ENCODE measurements at places on chromosomes 11 and 22.
A peak's percentile ranks its signal among the peaks of the same experiment; 100 is the strongest.

- DNase-seq = peak; percentile 56
These were observed 11.3 kb upstream of the CCDC86 start for GRCh38 chr11:60830478-60831142.

DNA sequence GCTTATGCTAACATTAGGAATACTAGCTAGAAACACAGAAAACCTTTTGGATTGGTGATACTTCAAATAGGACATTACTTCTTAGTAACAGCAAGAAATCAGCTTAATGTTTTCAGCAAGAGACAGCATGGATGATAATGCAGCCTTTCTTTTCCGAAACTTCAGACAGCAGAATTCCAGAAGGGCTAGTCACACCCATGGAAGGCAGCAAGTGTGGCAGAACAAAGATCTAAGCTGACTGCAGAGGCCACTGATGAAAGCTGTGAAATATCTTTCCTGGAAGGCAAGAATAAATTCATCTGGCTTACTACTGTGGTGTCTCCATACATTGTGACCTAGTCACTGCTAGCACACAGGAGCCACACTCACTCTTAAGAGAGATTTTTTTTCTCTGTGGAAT is 100.3 kb downstream of the CCDC83 start:
- no peak for DNase-seq

- DNase-seq = no peak
These were observed 61.8 kb downstream of the RPL27A start for GRCh38 chr11:8744423-8744822.

GRCh38 chr11:7533199-7534041 is 19.6 kb downstream of the PPFIBP2 start:
- no peak for DNase-seq

DNA sequence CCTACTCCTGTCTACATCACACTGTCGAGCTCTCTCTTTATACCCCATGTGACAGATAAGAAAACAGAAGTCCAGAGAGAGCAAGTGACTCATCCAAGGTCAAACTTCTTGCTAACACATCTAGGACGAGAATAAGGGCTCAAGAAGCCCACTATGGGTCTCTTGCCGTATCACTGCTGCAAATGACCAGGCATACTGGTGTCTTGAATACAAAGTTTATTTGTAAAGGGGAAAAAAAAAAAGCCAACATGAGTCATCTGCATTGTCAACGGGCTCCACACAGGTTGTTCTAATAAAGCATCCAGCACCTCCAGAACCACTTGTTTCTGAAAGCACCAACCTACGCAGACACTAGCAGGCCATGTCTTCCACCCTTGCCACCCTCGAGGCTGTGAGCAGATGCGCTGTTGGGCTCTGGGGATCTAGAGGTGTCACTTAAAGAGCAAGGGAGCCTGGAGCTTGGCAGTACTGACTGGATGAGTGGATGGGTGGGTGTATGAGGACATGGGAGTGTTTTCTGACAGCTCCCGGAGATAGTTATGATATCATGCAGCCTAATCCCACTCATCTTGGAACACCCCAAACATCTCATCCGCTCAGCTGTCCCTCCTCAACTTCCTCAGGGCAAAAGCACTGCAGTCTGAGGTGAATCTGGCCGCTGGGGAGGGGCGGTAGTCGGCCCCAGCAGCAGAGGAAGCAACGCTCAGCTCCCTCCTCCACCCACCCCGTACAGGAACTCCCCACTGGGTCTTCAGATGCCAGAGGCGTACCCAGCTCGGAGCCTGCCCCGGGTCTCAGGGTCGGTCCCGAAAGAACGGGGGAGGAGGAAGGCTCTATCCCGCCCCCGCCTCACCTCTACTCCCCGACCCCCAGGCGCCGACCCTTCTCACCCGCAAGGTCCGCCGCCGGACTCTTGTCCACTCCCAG is 1.0 kb downstream of the SMCO4 start:
- peak; percentile 40 for DNase-seq

DNA sequence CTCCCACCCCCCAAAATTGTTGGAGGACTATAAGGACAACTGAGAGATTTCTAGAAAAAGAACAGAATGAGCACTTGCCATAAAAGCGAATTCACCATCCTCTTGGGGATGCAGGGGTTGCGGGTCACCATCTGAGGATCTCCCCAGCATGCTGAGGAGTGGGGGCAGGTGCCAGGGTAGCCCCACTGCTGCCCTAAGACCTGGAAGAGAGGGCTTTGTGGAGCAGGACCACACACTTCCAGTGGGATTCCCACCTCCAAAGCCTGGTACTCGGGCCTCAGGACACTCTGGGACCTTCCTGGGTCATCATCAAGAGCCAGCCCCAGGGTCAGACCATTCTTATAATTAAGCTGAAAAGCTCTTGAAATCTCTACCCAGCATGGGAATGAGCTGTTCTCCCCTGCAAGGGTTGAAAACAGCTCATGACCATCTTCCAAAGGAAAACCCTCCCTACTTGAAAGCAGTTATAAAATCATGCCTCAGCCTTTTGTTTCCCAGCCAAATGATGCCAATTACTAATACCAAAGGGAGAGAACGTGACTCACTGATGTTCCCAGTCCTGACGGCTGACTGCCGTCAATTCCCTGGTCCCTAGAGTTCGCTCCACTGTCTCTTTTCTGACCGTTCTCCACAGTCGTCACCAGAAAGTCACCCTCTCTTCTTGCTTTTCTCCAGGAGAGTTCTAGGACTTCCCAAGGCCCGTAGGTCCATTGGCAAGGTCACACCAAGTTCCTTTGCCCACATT is 76.8 kb upstream of the CREB3L1 start:
- DNase-seq = no peak

DNA sequence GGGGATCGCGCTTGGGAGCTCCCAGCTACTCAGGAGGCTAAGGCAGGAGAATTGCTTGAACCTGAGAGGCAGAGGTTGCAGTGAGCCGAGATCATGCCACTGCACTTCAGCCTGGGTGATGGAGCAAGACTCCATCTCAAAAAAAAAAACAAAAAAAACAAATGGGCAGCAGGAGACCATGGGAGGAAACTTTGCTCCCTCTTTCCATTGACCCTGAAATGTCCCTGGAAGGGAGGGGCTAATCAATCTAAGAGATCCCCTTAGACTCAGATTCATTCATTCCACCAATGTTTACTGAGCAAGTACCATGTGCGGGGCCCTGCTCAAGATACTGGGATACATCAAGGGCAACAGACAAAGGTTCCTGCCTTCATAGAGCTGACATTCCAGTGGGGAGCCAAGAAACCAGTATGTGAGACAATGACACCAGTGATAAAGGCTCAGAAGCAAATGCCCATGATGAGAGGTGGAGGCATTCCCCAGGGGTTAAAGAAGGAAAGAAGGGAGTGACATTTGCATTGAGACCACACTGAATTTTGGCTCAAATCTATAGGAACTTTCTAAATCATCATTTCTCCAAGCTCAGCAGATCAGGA is 37.7 kb upstream of the TFIP11 start:
- DNase-seq = no peak

DNA sequence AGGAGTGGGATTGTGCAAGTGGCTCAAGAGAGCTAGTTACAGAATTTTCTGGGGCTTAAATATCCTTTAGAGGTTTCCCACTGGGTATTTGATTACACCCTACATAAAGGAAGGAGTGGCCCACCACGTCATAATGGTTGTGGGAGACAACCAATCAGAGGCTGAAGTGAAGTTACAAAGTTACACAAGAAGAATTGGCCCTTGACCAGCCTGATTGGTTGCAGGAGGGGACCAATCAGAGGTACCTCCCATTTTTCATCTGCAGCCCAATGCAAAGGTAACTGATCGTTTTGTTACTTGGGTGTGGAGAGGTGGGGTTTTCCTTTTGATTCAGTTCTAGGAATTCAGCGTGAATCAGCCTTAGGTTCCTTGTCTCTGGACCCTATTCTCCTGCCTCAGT is 430.5 kb upstream of the FAT3 start:
- DNase-seq = no peak

DNA sequence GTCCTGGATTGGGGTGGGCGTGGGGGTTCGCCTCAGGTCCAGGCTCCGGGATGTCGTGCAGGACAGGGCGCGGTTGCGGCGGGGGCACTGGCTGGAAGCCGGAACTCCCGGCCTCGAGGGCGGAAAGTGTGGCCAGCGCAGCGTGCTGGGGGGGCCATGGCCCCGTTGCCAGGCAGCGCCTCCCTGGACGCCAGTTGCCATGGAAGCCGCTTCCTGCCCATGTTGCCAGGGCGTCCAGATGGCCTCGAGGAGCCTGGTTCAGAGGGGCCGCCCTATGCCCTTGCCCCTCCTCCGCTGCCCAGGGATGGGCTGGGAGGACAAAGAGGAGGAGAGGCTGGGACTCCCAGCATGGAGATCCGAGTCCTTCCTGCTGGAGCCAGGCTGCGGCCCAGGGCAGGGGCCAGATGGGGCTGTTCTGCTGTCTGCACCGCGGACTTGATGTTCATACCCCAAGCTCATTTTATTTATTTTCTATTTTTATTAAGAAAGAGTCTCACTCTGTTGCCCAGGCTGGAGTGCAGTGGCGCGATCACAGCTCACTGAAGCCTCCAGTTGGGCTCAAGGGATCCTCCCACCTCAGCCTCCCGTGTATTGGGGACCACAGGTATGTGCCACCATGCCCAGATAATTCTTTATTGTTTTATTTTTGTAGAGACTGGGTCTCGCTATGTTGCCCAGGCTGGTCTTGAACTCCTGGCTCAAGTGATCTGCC is 4.6 kb upstream of the CCDC188 start:
- no peak for DNase-seq

- peak; percentile 48 for DNase-seq
These were observed at the start of gene CYB5R3 for GRCh38 chr22:42649246-42650099. CYB5R3 (minus strand) TSS chr22:42649392; CDS start chr22:42649315, 77 bp downstream.

- DNase-seq = no peak
These were observed 30.5 kb upstream of the GNB1L start for GRCh38 chr22:19884954-19885751.

DNA sequence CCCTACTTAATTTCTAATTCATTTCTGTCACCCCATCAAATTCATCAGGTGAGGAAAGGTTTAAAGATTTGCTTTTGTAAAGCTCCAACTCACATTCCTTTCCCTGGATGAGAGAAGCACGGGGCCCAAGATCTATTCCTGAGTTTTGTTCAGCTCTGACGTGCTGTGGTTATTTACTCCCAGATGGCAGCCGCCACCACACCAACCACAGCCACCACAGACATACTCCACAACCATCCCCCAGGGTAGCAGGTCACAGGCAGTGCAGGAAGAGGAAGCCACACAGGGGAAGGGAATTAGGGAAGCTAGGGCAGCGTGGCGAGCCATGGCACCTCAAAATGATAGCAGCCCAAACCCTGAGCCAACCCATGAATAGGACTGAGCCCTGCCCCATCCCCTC is 63.5 kb upstream of the CSNK2A3 start:
- DNase-seq = peak; percentile 65

- DNase-seq = no peak
These were observed 1840.1 kb upstream of the RAG2 start for GRCh38 chr11:38438091-38438490.

GRCh38 chr11:18313965-18314763 is 7.8 kb downstream of the HPS5 start:
- DNase-seq = no peak

GRCh38 chr11:77821349-77821851 is 456 bp downstream of the AAMDC start:
- DNase-seq = no peak

DNA sequence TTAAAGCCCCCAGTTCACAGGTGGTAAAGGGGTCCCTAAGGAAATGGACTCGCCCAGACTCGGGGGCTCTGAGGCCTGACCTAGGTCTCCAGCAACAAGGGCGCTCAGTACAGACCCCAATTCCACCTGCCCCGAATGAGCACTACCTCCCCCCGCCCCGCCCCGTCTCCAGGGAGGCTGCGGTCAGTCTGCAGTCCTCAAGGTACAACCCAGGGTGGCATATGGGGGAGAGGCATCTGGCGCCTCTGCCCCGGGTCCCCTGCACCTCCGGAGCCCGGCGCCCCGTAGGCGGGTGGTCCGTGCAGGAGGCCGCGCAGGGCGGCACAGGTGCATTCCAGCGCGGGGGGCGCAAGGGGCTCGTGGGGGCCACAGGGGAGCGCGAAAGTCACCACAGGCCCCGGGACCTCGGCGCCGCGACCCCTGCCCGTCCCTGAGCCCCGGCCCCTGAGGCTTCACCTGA is 361 bp downstream of the CTSD start:
- no peak for DNase-seq

DNA sequence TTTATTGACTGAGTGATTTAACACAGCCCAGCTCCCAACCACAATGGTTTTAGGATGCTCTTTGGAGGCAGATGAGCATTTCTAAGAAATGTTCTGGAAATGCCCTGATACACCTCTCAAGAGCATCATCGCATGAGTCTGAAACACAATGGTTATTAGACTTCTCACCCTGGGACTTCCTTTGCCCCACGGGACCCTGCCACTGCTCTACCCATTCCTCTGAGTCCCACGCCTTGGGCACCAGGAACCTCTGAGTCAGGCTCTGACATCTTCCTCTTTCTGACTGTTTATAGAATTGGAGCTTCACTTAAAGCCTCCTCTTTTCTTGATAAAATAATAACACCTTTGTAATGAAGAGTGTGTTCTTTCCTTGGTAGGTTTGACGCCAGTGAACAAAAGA is 85.6 kb upstream of the PARVA start:
- no peak for DNase-seq

DNA sequence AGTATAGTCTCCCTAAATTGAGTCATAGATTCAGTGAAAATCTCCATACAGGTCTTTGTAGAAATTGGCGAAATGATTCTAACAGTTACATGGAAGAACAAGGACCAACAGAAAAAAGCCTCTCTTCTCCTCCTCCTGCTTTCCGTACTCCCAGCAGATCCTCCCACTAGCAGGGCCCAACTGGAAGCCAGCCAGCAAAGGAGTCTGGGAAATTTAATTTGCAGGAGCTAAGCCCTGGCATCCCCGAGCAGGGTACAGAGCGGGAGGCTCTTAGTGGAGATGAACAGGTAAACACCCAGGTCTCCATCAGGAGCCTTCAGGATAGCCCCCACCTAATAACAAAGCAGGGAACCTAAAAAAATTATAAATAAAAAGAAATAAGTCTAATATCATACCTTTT is 1473.8 kb downstream of the TBC1D22A start:
- no peak for DNase-seq

DNA sequence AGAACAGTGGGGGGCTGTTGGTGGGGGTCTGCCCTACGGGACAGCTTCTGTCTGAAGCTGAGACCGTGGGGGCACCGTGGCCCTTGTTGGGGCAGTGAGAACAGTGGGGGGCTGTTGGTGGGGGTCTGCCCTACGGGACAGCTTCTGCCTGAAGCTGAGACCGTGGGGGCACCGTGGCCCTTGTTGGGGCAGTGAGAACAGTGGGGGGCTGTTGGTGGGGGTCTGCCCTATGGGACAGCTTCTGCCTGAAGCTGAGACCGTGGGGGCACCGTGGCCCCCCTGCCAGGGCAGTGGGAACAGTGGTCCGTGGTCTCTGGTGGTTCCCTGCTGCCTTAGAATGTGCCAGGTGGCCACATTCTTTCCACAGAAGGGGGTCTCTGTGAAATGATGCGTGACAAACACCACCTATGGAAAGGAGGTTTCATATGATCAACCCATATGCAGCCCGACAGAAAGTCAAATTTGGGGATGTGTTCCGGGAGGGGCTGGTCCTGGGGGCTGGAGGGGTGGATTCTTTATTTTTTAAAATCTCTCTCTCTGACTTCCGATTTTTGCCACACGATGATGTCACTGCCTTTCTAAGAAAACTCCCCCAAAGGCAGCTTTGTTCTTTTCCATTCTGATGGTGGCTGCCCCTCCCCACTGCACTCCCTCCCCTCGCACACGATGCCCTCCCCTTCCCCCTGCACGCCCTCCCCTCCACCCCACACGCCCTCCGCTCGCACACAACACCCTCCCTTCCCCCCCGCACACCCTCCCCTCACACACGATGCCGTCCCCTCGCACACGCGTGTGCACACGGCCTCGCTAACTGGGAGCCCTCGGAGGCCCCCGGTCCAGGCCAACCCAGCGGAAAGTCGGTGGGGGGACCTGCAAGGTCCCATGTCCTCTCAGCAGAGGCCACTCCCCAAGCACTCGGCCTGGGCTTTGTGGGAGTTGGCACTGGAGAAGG is 1186.5 kb downstream of the BRD1 start:
- no peak for DNase-seq
